Kidney tubule cell (primary cell): ENCODE measurements at places on chromosomes 16 and 17.

GRCh38 chr17:51012538-51012937 lies 108.1 kb downstream of the SPAG9 start:
- DNase-seq = no peak

DNA sequence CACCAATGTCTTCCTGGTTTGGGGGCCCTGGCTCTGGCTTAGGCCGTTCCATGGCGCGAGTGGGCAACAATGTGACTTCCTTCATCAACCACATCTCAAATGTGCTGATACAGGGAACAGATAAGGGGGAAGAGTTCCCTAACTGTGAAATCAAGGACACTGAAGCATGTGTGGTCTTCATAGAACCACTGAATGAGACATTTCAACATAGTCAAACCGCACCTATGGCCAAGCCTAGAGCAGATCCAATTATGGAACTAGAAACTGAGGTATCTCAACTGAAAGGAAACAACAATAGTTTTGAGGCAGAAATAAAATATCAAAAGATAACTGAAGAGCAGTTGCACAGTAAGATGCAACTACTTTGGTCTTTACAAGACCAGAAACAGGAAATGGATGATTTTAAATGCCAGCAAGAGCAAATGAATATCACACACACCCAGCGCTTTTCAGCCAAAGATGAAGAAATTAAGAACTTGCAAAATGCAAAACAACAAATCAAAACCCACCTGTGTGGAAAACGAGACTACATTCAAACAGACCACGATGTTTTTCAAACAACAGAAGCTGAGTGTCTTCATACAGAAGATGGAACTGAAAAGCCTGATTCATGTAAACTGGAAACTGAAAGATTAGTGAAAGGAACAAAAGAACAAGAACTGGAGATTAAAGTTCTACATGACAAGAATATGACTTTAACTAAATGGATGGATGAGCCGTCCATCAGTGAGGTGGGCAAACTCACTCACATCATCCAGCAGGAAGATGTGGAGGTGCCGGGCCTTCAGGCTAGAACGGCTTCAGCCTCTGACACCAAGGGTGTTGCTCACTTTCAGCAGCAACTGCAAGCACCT lies 18.1 kb upstream of the LCMT1 start:
- no peak for DNase-seq

DNA sequence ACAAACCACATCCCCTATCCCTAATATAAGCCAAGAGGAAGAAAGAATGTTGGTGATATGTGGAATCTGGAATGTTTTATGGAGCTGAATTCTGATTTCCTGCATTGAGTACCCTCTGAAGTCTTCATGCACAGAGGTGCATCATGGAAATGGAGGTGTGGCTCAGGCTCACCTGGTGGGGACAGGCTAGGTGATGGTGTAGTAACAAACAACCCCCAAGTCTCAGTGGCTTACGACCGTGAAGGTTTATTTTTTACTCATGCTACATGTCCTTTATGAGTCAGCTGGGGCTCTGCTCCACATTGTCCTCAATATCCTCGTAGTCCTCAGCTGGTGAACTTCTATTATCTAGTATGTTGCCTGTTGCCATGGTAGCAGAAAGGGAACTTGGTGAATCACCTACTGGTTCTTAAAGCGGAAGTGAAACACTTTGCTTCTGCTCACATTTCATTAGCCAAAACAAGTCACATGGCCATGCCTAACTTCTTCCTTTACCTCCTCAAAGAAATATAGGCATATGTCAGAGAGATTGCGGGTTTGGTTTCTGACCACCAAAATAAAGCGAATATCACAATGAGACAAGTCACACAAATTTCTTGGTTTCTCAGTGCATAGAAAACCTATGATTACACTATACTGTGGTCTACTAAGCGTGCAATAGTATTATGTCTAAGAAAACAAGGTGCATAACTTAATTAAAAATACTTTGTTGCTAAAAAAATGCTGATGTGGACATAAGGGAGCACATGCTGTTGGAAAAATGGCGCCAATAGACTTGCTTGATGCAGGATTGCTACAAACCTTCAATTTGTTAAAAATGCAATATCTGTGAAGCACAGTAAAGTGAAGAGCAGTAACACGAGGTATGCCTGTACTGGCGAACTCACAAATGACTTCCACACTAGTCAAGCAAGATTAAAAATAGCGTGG lies at the start of gene PMFBP1:
TSS of gene PMFBP1 (minus strand) at position 51 of the 930 bp plus-strand sequence. CDS start 947 bp downstream, outside the sequence.
- DNase-seq = peak; percentile 95

GRCh38 chr16:14125000-14125681 lies 54.0 kb downstream of the MRTFB start:
- no peak for DNase-seq

- no peak for DNase-seq
These were observed 406.8 kb downstream of the UTP18 start for GRCh38 chr17:51666971-51667705.

GRCh38 chr16:22370038-22370820 lies 4.2 kb downstream of the CDR2 start:
- DNase-seq = peak; percentile 45

- no peak for DNase-seq
These were observed 39.3 kb upstream of the CCDC182 start for GRCh38 chr17:57784226-57784895.

DNA sequence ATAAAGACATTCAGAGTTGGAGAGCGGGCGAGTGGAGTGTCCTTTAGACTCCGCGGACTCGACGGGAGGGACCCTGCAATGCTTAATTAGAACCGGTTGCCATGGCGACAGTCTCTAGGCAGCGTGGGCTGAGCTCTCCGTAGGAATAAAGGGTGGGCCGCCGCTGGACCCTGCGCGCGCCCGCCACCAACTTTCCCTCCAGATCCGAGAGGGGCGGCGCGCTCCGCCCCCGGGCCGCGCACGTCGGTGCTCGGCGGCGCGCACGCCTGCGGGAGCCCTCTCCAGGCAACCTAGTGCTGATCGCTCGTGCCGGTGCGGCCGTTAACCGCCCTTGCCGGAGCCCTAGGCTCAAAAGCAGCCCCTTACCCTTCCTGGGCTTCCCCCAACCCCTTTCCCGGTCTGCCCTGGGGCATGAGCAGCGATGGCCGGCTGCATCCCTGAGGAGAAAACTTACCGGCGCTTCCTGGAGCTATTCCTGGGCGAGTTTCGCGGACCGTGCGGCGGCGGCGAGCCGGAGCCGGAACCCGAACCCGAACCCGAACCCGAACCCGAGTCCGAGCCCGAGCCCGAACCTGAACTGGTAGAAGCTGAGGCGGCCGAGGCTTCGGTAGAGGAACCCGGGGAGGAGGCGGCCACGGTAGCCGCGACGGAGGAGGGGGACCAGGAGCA lies at the start of gene PPM1E:
TSS of gene PPM1E (plus strand) at position 278 of the 669 bp plus-strand sequence.
- DNase-seq = peak; percentile 36

DNA sequence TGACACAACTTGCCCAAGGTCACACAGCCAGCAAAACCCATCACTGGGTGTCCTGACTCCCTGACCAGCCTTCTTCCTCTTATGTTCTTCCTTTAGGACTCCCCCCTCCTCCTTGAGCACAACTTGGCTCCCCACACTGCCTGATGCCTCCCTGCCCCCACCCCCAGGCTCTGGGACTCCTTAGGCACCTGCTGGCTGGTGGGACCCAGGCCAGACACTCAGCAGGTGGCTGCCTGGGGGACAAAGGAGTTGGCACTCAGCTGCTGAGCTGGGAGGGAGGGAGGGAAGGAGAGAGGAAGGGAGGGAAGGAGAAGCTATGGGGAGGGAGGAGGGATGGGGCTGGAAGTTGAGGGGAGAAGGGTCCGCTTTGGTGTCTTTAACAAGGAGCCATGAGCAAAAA lies 8.0 kb downstream of the SEZ6 start:
- DNase-seq = no peak

DNA sequence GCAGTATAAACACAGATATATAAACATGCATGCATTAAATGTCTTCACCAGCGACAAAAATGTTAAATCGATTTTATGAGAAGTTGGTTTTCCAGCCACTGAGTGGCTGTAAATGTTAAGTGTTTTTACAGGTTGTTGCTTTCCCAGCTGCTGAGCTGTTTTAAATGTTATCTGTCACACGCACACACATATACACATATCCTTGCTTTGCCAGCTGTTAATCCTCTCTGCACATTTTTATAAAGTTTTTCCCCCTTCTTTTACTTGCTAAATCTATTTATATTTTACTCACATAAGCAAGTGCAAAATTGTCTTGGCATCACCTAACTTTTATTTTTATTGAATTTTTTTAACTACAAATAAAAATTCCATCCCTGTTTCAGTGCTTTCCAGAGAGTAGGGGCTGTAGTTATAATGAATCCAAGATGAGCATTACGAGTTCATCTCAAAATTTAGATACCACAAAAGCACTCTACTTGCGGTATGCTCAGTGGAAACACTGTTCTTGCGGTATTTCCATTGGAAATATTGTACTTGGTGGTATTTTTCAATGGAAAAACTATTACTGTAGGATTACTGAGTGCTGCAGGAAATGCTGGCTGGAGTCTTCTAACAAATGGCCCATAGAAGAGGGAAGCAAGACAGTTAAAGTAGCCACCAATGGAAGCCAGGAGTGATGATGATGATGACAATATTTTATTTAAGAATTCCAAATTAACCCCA lies 124.9 kb upstream of the KCNJ16 start:
- DNase-seq = no peak

- DNase-seq = peak; percentile 76
These were observed 38.8 kb downstream of the C16orf95 start for GRCh38 chr16:87278191-87279093.

DNA sequence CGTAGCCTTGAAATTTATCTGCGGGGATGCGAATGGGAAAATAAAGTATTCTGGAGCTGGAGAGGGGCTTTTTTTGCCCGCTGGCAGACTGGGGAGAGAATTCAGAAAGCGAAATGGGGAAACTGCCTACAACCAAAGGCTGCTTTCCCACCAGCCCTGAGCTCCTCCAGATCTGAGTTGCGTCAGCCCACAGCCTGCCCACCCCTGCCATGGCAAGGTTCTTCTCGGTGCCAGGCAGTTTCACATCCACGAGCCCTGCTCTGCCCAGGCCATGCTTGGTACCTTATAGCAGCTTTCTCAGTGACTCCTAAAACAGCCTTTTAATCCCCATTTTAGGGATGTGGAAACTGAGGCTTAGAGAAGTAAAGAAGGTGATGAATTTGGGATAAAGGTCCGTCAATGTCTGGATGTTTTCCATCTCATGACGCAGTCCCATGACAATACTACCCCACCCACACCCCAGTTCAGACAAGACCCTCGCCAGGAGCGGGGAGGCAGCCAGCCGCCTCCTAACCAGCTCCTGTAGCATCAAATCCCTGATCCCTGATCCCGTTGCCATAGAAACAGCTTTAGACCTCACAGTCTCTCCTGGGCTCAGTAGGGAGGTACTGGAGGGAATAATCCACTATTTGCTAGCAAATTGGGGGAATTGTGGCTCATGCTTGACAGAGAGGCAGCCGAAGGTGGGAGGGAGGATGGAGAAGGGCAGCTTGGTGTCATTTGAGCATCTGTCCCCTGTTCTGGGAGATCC lies 113.5 kb downstream of the MGAT5B start:
- DNase-seq = no peak

DNA sequence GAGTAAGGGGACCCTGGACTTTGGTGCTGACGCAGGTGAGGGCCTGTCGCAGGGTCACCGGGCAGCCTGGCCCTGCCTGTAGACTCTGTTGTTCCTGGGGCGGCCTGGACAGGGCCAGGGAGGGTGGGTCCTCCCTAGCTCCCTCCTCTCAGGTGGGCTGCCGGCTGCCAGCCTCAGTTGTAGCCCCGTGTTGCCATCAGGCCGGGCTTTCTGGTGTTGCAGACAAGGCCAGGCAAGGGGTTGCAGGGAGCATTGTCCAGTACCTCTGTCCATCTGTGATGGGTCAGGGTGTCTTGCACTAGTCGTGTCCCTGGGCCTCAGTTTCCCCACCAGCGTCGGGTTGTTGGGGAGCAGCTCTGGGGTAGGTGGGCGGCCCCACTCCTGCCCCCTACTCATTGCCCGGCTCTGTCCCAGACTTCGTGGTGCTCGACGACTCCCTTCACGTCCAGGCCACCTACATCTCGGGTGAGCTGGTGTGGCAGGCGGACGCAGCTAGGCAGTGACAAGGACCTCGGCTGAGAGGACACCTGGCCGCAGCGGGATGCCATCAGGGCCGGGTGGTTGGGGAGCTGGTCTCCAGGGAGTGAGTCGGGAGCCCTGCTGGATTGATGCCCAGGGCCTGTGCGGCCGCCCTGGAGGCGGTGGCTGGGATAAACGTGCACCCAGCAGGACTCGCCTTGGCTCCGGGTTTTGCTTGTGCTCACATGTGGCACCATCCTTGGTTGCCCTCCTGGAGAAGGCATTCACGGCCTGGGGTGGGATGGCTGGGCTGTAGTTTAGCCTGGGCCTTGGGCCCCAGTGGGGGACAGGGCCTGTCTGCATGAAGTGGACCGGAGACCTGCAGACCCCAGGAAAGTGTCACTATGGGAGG lies 1.9 kb downstream of the CEMP1 start:
- peak; percentile 31 for DNase-seq

DNA sequence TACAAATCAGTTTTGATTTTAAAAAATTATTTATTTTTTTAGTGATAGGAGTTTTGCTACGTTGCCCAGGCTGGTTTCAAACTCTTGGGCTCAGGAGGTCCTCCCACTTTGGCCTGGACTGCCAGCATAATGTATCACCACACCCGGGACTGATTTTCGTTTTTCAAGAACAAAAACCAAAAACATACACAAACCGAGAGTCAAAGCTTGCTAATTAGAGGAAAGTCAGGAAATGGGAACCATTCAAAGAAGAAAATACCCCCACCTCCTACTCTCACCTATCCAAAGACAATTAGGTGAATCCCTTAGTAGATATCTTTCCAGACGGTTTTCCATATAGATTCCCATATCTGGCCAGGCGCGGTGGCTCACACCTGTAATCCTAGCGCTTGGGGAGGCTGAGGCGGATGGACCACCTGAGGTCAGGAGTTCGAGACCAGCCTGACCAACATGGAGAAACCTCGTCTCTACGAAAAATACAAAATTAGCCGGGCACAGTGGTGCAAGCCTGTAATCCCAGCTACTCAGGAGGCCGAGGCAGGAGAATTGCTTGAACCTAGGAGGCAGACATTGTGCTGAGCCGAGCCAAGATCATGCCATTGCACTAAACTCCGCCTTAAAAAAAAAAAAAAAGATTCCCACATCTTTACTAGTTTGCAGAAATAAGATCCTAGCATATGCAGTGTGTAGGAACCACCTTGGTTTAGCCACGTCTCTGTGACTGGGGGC lies 883 bp upstream of the SPN start:
- DNase-seq = no peak

DNA sequence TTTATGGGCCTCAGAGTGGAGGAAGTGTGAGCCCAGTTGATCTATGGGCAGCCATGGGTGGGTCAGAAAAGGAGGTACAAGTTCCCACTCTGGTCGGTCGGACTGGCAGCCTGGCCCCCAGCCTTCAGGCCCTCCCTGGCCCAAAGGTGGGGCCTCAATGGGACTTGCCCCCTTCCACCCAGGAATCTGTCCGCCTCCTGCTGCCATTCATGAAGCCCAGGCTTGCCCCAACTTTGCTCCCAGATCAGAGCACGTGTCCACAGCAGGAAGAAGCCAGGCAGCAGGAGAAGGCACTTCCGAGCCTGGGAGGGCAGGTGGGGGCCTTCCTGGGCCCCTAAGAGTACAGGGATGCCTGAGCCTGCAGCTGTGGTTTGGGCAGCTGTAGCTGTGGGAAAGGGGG lies 3.0 kb upstream of the CMTM3 start:
- no peak for DNase-seq
